T-helper 17 cell (primary cell): ENCODE measurements at places on chromosomes 7 and 10. TPM values are rescaled to one million over a fixed set of nuclear protein-coding genes. Genes with fewer than 3 reads are reported as not detected.

The MBL2 gene
- total RNA-seq, result not detected

The MPLKIP gene
- total RNA-seq, result 17.3 TPM

The R3HCC1L gene
- total RNA-seq, result 21.7 TPM

The SH2D4B gene
- total RNA-seq, result 0.18 TPM

The GATA3 gene
- total RNA-seq, result 149 TPM

The GHITM gene
- 72.6 TPM for total RNA-seq

The CTTNBP2 gene
- total RNA-seq, result 0.39 TPM
